ENCODE measurements at places on chromosomes 7 and 10.

DNA sequence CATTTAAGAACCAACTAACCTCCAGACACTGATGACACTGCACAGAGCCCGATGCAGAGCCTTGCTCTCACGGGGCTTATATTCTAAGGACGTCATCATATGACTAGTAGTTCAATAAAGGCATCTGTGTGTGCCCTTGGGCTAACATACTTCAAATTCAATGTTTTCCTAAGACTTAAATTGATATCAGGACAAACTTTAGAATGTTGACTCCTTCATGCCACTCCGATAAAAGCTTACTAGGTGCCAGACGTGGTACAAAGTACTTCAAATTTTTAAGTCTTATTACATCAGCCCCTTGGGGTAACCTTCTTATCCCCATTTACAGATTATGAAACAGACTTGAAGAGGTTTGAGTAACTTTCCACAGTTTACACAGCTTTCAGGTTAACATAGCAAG lies 191.1 kb upstream of the PLXNA4 start:
- DNase-seq, result no peak

- no peak for DNase-seq
Observed at GRCh38 chr7:141710301-141710700, 2.1 kb downstream of the WEE2 start.

GRCh38 chr10:74081192-74081803 lies 69.3 kb downstream of the AP3M1 start:
- no peak for DNase-seq

GRCh38 chr10:125076121-125076825 lies 84.1 kb downstream of the CTBP2 start:
- no peak for DNase-seq

DNA sequence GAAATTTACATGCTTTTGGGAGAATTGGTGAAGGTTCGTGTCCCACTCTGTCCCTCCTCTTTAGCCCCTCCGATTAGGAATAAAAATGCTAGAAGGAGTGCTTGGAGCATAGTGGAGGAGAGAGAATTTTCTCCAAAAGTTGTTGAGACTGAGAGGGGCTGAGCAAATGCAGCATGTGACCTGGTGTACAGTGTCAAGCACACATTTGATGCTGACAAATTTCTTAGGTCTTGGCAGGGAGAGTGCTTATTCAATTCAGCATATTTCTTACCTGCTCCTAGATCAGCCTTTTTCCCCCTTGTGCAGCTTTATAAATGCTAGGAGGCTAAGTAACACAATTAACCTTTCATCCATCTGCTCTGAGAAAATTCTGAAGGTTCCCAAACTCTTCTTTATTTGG lies 189.0 kb downstream of the GALNT17 start:
- no peak for DNase-seq

DNA sequence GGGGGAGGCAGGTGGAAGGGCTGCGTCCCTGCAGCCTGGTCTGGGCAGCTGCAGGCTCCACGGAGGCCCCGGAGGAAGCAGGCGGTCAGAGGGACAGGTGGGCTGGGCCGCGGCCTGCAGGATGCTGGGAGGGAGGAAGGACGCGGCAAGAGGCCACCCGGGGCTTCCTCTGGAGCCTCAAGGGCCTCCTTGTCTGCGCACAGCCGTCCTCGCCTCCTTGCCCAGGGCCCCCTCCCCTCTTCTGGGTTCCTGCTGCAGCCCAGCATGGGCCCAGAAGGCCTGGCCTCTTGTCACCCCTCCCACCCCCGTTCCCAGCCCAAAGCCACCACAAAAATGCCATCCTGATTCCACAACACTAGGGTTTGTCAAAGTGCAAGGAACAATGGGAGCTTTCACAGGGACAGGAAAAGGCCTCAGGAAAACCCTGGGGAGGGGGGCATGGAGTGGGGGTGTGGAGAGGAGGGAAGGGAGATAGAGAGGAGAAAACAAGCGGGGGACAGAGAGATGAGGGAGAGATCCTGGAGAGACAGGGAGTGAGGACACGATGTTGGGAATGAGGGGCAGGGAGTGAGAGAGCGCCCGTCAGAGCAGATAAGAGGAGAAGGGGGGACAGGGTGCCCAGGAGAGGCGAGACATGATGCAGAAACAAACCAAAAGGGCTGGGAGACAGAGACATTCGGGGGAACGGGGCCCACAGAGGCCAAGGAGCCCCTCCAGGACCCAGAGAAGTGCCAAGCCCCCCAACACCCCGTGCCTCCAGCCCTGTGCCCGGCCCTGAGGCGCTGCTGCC lies 41.8 kb downstream of the ZCCHC24 start:
- peak; percentile 68 for DNase-seq

- DNase-seq, result no peak
Observed at GRCh38 chr10:128027822-128028507, 98.3 kb downstream of the MKI67 start.

- DNase-seq, result no peak
Observed at GRCh38 chr10:115979576-115979975, 293.4 kb downstream of the GFRA1 start.

- no peak for DNase-seq
Observed at GRCh38 chr7:36625247-36625646, 99.0 kb downstream of the AOAH start.

DNA sequence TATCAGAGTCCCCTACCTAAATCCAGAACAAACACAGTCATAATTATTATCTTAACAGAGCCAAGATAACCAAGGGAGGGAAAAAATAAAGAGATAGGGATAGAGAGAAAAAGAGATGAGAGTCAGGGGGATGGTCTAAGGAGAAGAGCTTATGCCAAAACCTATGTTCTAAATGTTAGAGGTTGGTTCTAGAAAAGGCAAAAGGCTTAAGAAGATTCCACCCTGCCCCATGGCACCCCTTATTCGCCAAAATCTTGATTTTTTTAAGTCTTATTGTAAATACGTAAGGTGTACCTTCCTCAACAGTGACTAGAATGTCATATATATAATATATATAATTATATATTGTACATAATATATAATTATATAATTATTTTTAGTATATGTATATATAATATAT lies 29.6 kb upstream of the CTNNA3 start:
- no peak for DNase-seq

DNA sequence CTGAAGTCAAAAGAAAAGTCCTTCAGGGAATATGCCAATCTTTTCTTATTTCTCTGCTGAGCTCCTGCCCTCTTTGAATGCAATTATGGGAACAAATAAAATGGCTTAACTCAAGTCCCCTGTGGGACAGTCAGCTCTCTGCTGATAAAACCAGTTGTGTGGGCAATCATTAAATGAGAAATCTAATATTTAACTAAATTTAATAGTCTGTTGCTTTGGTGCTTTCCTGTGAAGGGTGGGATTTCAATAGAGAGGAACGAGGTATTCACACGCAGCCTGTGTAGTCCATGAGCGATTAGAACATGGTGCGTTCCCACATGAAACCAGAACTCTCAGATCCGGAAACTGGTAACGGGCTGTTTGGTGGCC lies 138.4 kb downstream of the PAXIP1 start:
- no peak for DNase-seq

DNA sequence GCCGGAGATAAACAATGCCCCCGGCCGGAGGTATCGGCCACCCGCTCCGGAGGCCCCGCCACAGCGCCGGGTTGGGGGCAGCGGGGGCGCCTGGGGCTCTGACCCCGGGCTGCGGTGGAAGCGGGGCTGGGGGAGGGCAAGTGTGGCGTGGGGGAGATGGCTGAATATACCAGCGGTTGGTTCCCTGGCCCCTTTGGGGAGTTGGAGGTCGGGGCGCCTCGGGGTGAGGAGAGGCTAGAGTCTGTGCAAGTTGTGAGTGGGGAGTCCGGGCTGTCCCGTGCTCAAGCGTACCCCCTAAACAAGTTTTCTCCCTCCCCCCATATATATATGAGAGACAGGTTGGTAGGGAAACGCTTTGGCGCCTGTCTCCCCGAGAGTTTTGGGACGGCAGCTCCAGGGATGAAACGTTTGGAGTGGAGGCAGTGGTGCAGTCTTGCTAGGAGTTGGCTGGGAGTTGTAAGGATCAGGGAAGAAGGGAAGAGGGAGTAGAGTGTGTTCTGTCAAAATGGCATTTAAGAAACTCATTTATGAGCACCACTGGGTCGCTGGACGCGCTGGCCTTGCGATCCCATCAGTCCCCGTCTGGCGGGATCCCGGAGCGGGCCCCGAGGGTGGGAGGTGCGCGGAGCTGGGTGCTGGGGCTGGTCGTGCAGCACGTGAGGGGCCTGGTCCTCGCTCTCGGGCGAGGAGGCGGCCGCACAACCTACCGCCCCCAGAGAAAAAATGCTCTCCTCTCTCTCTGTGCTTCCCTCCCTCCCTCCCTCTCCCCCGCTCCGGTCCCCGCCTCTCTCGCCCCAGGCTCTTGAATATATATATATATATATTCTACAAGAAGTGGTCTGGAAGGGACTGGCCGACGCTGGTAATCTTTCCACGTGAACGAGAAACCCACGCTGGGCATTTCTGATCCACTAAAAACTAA lies 1.1 kb downstream of the TET1 start:
- DNase-seq, result no peak

GRCh38 chr7:111108000-111108399 lies 17.1 kb downstream of the LRRN3 start:
- DNase-seq, result no peak

- no peak for DNase-seq
Observed at GRCh38 chr7:86955895-86956503, 103.5 kb downstream of the ELAPOR2 start.

DNA sequence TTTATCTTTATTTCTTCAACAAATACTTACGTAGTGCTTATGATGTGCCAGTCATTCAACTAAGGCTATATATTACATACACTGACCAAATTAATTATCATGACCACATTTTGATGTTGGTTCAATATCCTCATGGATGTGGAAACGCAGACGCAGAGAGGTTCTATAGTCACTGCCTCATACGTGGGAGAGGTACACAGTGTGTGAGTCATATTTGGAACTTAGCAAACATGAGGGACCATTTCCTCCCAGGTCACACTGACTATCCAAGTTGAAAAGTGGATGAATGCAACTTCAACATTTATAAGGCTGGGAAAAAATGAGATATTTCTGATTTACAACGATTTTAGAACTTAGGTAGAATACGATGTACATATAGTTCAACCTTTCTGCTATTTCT lies 113.6 kb downstream of the PRLHR start:
- no peak for DNase-seq

- peak; percentile 14 for DNase-seq
Observed at GRCh38 chr10:69640196-69640980, 10.3 kb downstream of the FAM241B start.

DNA sequence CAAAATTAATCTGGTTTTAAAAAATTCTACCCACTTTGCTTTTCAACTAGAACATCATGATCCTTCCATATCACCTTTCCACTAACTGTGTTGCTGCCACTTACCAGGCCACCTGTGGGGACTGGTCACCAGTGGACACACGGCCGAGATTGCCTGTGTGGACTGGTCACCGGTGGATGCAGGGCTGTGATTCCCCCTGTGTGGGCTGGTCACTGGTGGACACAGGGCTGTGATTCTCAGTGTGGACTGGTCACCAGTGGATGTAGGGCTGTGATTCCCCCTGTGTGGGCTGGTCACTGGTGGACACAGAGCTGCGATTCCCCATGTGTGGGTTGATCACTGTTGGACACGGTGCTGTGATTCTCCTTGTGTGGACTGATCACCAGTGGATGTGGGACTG lies 27.0 kb downstream of the UPP1 start:
- DNase-seq, result no peak

DNA sequence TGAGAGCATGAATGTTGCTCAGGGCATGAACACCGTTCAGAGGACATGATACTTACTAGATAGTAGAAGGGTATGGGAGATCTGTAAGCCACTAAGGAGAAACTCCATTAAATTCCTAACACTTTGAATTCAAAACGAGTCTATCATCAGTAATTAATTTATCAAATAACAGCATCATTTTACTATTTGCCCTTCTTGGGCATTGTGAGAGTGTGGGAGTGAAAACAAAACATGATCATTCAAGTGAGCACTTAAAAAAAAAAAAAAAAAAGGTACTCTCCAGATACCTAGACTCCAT lies 20.5 kb upstream of the ASB15 start:
- DNase-seq, result no peak

GRCh38 chr7:47941136-47941844 lies 7.0 kb downstream of the PKD1L1 start:
- no peak for DNase-seq

GRCh38 chr10:68878496-68878895 lies 22.6 kb upstream of the DDX50 start:
- no peak for DNase-seq

GRCh38 chr7:133061792-133062191 lies 20.1 kb downstream of the CHCHD3 start:
- DNase-seq, result no peak

DNA sequence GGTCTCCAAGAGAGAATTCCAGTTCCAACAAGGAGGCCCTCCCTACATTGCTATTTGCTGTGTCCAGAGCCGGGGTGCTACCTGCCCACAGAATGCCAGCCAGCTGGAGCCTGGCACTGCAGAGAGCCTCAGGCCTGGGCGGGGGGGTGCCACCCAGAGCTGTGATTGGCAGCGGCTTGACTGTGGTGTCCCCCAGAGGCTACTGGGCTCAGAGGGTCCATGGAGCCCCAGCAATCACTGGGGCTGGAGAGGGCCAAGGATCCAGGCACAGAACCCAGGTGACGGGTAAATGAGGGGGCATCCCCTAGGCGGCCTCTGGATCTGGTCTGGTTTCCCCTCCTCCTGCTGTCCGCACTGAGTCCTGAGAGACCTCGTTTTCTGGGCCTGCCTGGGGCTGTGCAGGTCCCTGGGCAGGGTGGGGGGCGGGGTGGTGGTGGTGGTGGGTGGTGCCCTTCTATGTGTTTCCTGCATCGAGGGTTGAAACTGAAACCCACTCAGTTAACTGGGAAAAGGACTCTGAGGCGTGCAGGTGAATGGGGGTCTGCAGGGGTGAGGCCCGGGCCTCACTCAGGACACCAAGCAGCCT lies 12.6 kb downstream of the DPYSL4 start:
- DNase-seq, result no peak

DNA sequence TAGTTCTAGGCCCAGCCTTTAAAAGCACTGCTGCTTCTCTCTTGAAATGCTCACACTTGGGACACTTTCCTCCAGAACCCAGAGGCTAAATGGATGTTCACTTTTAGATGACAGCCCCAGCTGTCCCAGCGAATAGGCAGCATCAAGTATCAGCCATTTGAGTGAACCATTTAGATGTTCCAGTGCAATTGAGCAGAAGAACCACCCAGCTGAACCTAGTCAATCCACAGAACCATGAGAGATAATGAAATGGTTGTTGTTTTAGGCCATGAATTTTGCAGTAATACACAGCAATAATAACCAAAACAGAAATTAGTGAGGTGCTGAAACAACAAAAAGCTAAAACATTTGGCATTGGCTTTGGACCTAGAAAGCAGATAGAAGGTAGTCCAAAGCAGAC lies 273.9 kb downstream of the ETV1 start:
- DNase-seq, result no peak

DNA sequence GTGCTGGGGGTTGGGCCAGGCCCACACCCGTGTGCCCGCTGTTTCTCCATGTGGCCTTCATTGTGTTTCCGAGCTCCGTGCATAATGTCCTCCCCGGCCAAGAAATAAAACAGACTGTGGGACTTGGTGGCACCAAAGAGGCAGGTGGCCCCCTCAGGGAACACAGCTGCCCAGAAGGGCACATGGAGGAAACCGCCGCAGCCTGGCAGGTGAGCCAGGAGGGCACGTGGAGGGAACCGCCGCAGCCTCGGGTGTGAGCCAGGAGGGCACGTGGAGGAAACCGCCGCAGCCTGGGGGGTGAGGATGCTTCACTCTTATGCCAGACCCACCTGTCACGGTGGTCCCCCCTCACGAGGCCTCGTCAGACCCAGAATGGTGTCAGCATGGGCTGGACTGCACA lies 288.7 kb downstream of the WDR37 start:
- no peak for DNase-seq

GRCh38 chr7:105707381-105707780 lies 126.1 kb upstream of the EFCAB10 start:
- no peak for DNase-seq

- no peak for DNase-seq
Observed at GRCh38 chr10:93938140-93938539, 44.4 kb downstream of the SLC35G1 start.
